ENCODE measurements at places on chromosomes 6 and 20. TPM values are rescaled to one million over a fixed set of nuclear protein-coding genes. Genes with fewer than 3 reads are reported as not detected.

Gene BPI
- total RNA-seq, result not detected

Gene WFDC10B
- total RNA-seq, result not detected

GRCh38 chr6:117423754-117424153, 2.0 kb downstream of the ROS1 start:
- peak overlapping the region; percentile 17 for H3K27ac ChIP-seq
- H3K27me3 ChIP-seq, result no peaks in the 10 kb centered on the region
- DNase-seq, result no peak
- H3K4me3 ChIP-seq, result peak overlapping the region; percentile 31
- peaks cover 41% of the 10 kb centered on the region for H3K4me1 ChIP-seq

- H3K27me3 ChIP-seq, result peaks cover 46% of the 10 kb centered on the region
- peak overlapping the region; percentile 31 for H3K4me3 ChIP-seq
- H3K27ac ChIP-seq, result no peak overlapping the region
- peak; percentile 75 for DNase-seq
- peaks cover 9% of the 10 kb centered on the region for H3K4me1 ChIP-seq
These were observed 4.0 kb upstream of the FOXS1 start for GRCh38 chr20:31849306-31849930.

GRCh38 chr20:32387252-32387651, 29.1 kb downstream of the ASXL1 start:
- H3K4me1 ChIP-seq, result peaks cover 13% of the 10 kb centered on the region
- DNase-seq, result no peak
- H3K36me3 ChIP-seq, result peaks cover 6% of the 10 kb centered on the region
- H3K4me3 ChIP-seq, result no peak overlapping the region
- no peaks in the 10 kb centered on the region for H3K27me3 ChIP-seq
- no peak overlapping the region for H3K27ac ChIP-seq

- no peak overlapping the region for H3K27ac ChIP-seq
- H3K36me3 ChIP-seq, result no peaks in the 10 kb centered on the region
- H3K4me1 ChIP-seq, result no peaks in the 10 kb centered on the region
- H3K4me3 ChIP-seq, result no peak overlapping the region
- H3K27me3 ChIP-seq, result no peaks in the 10 kb centered on the region
These were observed 424.8 kb downstream of the QKI start for GRCh38 chr6:163839296-163839695.

GRCh38 chr20:46931699-46932098, 37.1 kb downstream of the EYA2 start:
- H3K27ac ChIP-seq, result no peak overlapping the region
- H3K4me3 ChIP-seq, result no peak overlapping the region
- no peaks in the 10 kb centered on the region for H3K4me1 ChIP-seq
- no peak for DNase-seq

- H3K4me3 ChIP-seq, result no peak overlapping the region
- peaks cover 70% of the 10 kb centered on the region for H3K27me3 ChIP-seq
- peaks cover 35% of the 10 kb centered on the region for H3K36me3 ChIP-seq
- peaks cover 13% of the 10 kb centered on the region for H3K4me1 ChIP-seq
- DNase-seq, result no peak
- no peak overlapping the region for H3K27ac ChIP-seq
These were observed 9.6 kb downstream of the HRH3 start for GRCh38 chr20:62210496-62210855.

Data from Calu3 (cell line).